ENCODE measurements at places on chromosomes 4 and X.

GRCh38 chr4:1384675-1385372, 21.4 kb downstream of the NKX1-1 start:
- no peak for DNase-seq

GRCh38 chr4:153486281-153487151, 20.4 kb downstream of the TMEM131L start:
- DNase-seq: no peak

DNA sequence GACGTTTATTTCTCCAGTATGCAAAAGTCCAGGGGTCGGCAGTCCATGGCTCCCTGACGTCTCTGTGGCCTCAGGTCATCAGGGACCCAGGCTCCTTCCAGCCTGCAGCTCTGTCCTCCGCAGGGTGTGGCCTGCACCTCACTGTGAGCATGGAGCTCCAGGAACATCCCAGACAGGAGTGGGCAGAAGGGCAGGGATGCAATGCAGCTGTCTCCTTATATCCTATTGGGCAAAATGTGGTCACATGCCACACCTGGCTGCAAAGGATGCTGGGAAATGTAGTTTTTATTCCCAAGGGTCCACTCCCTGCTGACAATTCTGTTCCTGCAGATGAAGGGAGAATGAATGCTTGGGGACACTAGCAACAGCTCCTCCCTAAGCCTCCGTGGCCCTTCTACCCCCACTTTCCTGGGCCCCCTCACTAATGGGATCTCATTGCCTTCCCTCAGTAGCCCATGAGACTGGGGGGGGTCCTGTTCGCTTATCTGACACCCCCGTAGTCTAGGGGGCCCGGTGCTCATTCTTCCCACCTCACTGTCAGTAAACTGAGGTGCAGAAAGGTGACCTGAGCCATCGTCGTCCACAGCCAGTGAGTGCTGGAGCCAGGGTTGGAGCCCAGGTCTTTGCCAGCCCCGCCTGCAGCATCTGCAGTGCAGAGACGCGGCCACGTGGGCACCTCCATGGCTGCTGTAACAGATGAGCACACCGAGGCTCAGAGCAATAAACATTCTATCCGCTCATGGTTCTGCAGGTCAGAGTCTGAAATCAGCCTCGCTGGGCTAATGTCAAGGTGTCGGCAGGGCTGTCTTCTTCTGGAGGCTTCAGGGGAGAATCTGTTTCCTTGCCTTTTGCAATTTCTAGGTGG, 5.9 kb upstream of the GRPEL1 start:
- DNase-seq: no peak

DNA sequence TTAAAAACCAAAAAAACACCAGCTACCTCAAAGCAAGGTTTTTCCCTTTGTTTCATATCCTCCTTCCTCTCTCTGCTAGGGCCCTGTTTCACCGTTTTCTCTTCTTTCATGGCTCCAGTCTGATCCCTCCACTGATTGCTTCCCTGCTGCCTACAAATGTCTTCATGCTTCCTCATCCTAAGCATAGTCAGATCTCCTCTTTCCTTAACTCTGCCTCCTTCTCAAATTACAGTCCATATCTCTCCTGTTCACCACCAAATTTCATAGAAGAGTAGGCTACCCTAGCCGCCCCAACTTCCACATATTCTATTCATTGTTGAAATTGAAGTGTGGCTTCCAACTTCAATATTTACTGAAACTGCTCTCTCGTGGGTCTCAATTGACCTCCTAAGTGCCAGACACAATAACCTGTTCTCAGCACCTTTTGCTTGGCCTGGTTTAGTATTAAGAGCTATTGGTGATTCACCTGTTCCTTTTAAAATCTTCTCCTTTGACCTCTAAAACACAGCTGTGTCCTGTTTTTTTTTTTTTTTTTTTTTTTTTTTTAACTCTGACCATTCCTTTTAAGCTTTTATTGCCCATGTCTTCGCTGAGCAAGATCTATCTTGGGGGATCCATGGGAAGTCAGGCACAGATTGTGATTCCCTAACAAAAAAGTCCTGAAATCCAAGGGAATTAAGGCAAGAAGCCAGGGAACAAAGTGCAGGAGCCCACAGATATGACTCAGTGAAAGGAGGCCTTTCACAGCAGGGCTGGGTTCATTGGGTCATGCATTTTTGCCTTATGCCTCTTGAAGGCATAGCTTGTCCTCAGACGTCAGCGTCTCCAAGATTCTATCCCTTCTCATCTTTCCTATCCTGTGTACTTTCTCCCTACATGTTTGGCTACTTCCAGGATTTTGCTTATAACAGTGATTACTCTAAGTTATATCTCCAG, 85.4 kb downstream of the RPS3A start:
- DNase-seq: no peak

DNA sequence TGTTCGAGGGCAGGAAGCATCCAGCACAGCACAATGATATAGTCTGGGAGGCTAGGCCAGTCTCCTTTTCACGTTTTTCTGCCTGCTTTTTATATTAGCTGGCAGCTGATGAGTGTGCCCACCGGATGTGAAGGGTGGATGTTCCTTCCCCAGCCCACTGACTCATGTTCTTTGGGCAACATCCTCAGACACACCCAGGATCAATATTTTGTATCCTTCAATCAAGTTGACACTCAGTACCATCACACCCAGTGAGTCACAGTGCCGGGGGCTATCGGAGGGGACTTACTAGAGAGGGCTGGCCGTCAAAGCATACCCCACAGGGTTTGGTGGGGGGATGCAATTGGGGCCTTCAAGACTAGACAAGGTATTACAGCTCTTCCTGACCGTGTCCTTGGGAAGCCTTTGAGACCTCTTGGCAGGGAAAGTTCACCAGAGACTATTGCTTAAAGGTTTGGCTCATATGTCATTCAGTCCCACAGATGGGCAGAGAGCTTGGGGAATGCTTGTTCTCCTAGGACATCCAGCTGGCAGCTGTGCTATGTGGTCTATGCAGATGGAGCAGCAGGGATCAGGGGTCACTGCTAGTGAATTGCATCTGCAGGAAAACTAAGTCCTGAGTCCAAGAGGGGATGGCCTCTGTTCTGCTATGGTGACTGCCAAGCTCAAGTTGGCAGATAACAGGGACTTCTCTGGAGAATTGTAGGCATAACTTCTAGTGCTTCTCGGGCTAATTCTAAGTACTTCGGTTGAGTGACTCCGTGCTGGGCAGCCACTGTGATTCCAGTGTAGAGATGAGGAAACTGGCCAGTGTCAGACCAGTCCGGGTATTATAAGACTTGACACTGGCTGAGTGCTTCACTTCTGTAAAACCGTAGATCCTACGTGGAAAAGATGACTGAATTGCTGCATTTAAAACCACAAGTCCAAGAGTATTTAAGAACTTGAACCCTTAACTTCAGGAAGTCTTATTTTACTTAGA, 12.9 kb upstream of the WDR1 start:
- no peak for DNase-seq

- no peak for DNase-seq
Observed at GRCh38 chrX:130645955-130646583, 244.3 kb downstream of the RBMX2 start.

DNA sequence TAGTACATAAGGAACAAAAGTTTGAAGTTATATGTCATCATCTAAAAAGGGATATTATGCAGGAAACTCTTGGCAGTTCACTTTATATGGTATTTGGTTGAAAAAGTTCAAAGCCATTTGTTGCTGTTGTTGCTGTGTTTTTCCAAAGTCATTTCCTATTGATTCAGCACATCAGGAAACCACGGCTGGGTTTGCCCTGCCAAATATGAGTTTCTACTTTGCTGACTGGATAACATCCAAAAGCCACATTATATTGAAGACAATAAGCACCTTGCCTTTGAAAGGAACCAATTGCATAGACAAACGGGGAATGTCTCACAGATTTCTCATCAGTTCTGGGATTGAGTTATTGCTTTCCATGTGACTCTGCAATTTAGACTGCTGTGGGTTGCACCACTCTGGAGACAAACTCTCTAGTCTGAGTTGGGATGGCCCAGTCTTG, 206.1 kb downstream of the SLC39A8 start:
- DNase-seq: no peak

- no peak for DNase-seq
Observed at GRCh38 chrX:70672326-70672725, 227.7 kb downstream of the DLG3 start.

- DNase-seq: no peak
Observed at GRCh38 chr4:168411318-168412150, 68.8 kb downstream of the DDX60L start.

DNA sequence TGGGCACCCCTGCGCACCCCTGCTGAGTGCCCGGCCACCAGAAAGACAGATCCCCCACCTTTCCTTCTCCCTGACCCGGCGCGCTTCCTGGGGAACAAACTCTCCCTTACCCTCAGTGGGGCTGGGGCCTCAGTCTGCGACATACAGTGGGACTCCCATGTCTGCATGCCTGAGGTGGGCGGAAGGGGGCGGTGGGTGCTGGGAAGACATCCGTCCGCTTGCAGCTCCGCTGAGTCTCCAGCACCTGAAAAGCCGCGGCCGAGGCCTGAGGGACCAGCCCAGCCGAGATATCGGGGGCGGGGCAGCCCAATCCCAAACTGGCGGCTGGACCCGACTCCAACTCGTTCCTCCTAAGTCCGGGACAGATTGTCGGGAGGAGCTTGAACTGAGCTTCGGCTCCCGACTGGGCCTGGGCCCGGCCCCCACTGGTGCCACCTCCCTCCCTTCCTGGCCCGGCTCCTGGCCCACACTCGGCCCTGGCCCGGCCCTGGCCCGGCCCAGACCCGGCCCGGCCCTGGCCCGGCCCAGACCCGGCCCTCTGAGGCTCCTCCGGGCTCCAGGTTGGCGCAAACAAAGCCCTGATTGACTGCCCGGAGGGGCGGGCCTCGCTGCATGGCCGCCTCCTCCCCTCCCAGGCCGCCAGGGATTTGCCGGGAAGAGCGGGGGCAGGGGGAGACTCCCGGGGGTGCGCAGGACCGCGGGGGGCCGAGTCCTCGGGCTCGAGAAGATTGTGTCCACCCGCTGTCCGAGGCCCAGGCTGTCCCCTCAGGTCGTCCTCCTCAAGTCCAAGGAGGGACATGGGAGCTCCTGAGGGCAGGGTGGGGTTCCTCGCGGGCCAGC, 877 bp upstream of the SLC16A2 start:
- DNase-seq: no peak

DNA sequence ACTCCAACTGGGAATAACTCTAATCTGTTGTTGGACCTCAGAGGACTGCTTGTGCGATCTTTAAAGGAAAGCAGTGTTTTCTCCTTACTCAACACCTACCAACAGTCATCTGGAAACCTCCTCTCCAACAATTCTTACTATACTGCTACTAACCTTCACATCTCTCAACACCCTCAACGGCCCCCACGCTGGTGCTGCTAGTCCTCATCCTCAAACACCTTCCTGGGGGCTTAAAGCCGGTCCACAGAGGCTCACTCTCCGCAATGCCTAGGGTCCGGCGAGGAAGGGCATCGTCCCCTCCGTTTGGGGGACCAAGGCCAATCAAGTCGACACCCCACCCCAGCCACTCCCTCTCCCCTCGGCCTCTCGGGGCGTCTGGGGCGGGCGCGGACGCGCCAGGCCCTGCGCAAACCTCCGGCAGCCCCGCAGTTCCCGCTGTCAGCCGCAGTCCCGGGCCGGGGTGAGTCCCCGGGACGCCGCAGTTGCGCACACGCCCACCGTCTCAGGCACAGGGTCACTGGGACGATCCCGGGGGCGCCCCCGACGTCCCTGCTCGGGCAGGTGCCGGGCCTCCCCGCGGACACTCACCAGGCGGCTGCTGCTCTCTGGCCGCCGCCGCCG, 418 bp downstream of the TAB3 start:
- no peak for DNase-seq

DNA sequence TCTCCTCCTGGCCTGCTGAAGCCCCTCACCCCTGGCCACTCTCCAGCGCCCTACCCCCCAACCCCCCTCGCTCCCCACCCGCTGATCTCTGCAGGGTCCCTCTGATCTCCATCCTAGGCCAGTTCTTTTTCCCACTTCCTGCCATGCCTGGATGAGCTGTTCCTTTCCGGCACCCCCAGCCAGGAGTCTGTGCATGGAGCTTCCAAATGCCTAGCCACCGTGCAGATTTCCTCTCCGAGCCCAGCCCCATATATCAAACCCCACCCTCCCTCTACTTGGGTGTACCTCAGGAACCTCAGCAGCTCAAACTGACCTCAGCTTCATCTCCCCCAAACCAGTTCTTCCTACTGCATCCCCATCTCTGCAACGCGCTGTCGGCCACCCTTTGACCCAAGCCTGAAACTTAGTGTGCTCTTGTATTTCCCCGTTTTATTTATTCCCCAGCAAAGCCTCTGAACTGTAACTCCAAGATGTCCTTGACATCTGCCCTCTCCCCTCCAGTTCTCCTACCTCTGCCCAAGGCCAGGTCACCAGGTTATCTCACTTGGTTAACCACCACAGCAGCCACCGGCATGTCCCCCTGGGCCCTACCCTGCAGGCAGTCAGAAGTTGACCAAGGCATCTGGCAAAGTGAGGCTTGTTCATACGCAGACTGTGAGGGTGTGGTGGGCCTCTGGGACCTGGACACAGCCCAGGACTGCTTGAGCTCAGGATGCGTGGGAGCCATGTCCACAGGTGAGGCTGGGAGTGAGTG, 194.9 kb upstream of the PSAPL1 start:
- no peak for DNase-seq

DNA sequence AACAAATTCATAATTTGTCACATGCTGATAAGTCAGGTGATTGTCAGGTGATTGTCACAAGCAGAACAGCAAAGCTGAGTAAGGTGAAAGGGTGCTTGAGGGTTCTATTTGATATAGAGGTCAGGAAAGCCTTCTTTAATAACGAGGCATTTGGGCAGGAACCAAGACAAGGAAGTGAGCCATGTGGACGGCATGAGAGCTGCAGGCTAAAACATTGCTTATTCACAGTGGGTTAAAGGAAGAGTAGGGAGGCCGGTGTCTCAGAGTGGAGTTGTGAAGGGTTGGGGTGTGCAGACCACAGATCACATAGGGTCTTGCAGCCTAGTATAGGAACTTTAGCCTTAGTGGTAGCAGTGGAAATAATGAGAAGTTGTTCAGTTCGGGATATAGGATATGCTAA, 31.3 kb upstream of the CYP2U1 start:
- DNase-seq: no peak

GRCh38 chr4:89021684-89022083, 35.3 kb downstream of the FAM13A start:
- DNase-seq: no peak

DNA sequence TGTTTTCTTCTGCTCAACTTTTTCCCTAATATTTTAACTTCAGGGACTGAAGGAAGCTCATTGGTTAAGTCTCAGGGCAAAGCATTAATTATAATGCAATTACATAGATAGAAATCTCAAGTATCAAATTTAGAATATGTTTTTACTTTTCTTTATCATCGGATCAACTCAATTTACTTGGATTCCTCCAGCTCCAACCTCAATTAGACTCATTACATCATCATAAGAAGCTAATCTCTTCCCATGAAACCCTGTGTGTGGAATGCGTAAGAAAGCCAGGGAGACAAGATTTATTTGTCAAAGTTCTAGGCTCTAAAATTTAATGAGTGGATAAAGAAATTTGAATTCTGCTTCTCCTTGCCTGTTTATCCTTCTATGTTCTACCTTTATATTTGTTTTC, 918.4 kb downstream of the ADGRL3 start:
- no peak for DNase-seq

GRCh38 chrX:148269513-148269912, 230.9 kb upstream of the AFF2 start:
- no peak for DNase-seq

DNA sequence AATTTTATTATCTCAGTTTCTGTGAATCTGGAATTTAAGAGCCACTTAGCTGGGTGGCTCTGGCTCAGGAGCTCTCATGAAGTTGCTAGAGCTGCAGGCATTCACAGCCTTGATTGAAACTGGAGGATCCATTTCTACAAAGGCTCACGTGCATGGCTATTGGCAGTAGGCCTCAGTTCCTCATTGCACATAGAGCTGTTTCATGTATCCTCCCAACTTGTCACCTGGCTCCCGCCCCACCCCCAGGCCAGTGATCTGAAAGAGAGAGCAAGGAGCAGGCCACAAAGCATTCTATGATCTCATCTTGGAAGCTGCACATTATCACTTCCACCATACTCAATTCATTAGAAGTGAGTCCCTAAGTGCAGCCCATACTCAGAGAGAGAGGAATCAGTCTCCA, 18.5 kb upstream of the AP1AR start:
- no peak for DNase-seq

Data from activated T-helper 1 cell treated with anti-CD3 and anti-CD28 coated beads, Interleukin-2, amount 50 U/mL, for 16 hours (primary cell).